ENCODE measurements at places on chromosomes 1 and 21.

- DNase-seq: no peak
These were observed 90.8 kb downstream of the ZP4 start for GRCh38 chr1:237799762-237800474.

GRCh38 chr1:197519741-197520334, 251.8 kb downstream of the CRB1 start:
- DNase-seq: no peak

- DNase-seq: no peak
These were observed 256.8 kb downstream of the FAF1 start for GRCh38 chr1:50703240-50703639.

DNA sequence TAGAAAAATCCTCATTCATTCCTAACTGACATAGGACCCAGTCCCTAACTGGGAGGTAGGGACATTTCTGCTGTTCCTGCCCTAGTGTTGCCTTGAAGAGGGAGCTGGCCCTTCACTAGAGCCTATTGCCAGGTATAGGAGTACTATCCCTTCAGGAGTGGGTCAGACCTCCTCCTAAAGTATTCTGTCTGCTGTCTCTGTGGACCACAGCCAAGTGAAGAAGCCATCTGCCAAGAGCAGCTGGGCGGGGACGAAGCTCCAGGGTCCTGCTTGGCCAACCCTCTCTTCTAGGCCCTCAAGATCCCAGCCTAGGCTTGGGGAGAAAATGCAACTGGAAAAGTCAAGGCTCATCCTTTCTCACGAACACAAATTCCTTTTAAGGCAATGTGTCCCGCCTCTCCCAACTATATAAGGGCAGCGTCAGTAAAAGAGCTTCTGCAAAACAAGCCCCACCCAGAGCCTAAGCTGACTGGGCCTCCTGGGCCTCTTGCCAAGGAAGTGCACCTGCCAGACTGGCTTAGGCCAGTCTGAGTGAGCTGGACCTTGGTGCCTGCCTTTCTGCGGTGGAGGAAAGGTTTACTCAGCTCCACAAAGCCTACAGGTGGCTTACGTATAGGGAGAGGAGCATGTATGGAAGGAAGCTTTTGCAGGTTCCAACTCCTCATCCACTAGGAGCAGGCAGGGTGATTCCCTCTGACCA, 638 bp upstream of the TUFT1 start:
- DNase-seq: no peak

DNA sequence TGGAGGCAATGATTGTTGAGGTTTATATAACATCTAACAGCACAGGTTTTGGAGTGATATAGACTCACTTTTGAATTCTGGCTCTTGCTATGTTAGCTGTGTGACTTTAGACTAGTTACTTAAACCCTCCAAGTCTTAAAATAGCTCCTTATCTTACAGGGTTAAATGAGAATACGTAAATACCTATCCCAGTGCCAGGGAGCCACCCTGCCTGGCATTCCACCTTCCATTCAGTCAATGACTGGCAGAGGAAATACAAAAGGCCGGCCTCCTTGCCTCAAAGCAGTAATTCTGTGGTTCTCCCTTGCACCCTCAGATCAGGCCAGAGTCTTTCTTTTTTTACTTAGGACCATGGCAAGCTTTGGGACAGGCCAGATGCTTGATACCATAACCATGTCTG, 31.8 kb downstream of the DBT start:
- DNase-seq: no peak

- DNase-seq: no peak
These were observed 16.6 kb upstream of the SLC2A5 start for GRCh38 chr1:9086045-9086444.

GRCh38 chr1:217025381-217025780, 302.2 kb upstream of the ESRRG start:
- no peak for DNase-seq

- no peak for DNase-seq
These were observed 33.9 kb downstream of the WDR4 start for GRCh38 chr21:42845296-42845965.

DNA sequence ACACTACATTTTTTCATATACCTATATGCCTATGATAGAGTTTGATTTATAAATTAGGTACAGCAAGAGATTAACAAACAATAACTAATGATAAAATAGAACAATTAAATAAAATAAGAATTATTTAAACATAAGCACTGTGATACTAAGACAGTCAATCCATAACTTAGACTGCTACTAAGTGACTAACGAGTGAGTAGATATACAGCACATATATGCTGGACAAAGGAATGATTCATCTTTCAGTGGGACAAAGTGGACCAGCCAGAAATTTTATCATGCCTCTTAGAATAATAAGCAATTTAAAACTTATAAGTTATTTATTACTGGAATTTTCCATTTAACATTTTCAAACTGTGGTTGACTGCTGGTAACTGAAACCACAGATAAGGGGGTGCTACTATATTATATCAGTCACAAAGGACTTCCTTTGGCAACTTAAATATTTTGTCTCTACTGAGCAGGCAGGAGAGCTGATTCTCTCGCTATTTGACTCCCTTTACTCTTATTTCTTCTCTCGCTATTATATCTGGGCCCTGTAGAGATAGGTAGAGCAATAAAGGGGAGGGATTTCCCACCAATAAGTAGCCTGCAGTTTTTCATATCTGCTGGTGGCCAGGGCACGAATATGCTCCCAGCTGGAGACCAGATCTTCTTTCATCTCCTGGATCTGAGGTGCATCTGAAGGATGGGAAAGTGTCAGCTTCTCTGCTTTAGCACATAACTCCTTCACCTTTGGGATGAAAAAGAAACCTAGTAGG, 10.8 kb downstream of the SPTA1 start:
- DNase-seq: no peak

- DNase-seq: no peak
These were observed 31.9 kb upstream of the LYPD8 start for GRCh38 chr1:248787430-248787829.

- no peak for DNase-seq
These were observed 40.6 kb upstream of the CLIC4 start for GRCh38 chr1:24704411-24705259.

DNA sequence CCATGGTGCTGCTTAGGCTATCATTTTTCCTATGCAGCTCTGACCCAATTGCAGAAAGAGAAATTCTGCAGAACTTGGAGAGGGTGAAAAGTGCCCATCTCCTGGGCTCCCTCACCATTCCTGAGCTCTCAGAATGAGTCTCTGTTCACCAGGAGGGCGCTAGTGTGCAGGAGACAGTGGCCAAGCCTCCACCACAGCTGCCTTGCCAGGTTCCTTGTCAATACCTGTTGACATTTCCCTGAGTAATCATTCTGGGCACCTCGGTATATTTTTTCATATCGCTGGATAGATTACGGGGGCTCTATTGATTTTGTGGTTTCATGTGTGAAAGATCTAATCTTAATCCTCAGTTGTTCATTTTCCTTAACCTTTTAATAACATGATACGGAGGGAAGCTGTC, 13.0 kb upstream of the C8B start:
- DNase-seq: no peak

GRCh38 chr1:247296599-247297180, 35.0 kb downstream of the ZNF496 start:
- DNase-seq: no peak

All from AG04449 (cell line).